Suppressor macrophage (primary cell): ENCODE measurements at places on chromosomes 13 and 19.

- DNase-seq, result peak; percentile 87
Observed at GRCh38 chr13:49495783-49496762, at the start of gene PHF11. Gene PHF11, plus strand, starts transcription at chr13:49495953. Its CDS starts 49 bp downstream, at chr13:49496002.

DNA sequence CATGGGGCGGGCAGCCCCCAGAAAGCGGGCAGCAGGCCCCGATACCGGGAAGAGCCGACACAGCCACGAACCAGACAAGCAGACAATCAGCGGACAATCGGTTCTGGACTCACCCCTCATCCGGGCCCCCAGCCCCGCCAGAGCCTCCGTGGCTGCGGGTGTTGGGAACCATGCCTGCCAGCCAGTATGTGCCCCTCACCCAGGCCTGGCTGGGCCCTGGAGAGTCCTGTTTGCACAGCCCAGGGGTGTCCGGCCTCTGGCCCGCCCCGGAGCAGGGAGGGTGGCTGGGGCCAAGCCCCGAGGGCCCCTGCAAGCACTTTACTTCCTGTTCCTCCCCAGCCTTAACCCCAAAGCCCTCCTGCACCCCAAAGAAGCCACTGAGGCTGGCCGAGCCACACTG, 7.8 kb downstream of the PODNL1 start:
- DNase-seq, result no peak

DNA sequence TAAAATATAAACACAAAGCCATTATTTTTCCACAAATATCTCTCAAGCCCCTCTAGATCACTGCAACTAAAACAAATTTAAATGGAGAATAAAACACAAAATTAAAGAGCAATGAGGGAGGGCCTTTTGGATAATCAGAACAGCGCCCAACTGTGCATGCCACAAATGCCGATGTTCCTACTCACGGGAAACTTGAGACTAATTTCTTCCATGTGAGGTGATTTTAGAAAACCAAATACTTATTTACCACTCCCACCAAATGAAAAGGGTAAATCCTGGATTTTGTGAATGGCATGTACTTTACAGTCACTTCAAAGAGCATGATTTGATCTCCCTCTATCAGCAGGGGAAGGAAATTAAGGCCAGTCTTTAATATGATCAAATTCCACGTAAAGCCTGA, 74.8 kb downstream of the SLC7A1 start:
- no peak for DNase-seq

- no peak for DNase-seq
Observed at GRCh38 chr13:22061371-22061805, 390.5 kb downstream of the FGF9 start.

DNA sequence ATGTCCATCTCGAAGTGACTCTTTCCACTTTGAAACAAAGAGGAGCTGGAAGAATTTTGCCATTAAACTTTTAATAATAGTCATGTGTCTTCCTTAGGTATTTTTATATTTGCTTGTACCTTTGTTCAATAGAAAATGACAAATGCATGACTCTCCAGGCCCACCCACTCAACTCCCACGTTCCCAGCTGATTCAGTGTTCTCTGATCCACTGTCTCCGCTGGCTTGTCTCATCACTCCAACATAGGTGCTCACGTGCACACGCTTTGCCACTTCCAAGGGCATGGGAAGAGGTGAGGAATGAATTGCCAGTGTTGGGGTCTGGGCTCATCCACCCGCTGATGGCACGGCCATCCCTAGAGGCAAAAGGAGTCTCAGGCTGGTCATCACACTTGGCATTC, 24.5 kb downstream of the RASL11A start:
- no peak for DNase-seq

DNA sequence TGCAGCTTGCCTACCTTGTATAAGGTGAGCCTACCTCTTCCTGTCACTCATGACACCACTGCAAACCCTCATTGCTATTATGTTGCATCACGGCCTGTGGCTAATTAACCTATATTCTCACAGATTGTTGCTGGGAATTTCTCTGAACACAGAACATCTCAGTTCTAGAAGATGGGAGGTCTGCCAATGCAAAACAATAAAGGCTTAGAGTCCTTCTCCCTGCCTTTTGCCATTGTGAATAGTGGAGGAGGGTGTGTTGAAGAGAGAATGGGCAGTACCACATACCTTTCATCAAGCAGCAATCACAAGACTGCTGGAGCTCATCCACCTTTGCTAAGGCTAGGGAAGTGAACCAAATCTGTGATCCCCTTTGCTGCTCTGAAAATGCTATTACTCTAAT, 34.4 kb downstream of the WDFY2 start:
- no peak for DNase-seq

GRCh38 chr13:35449821-35450220, 26.7 kb downstream of the MAB21L1 start:
- DNase-seq, result no peak

GRCh38 chr19:39265321-39265916, 2.8 kb upstream of the IFNL2 start:
- no peak for DNase-seq

DNA sequence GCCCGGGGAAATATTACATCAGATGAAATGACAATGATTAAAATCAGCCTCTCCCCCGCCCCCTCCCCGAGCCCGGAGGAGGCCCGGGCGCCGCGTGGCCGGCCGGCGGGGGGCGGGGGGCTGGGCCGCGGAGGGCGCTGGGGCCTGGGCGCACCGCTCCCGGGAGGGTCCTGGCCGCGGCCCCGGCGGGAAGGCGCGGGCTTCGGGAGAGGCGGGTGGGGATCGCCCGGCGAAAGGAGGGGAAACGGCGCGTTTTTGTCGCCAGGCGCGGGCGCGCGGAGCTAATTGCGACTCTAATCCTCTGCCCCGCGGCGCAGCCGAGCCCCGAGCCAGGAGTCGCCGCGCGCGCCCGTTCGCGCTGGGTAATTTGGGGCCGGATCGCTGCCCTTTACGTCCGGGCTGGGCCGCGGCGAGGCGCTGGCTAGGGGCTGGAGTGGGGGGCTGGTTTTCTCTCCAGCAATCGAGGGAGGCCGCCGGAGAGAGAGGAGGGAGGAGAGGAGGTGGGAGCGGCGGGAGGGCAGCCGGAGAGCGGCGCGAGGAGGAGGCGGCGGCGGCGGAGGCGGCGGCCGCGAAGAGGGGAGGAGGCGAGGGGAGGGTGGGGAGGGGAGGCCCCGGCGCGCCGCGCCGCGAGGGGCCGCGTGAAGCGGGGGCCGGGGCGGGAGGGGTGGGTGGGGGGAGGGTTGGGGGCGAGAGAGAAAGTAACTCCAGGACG, at the start of gene KCTD15:
TSS of gene KCTD15 (plus strand) at position 707 of the 712 bp plus-strand sequence. CDS start 3,585 bp downstream, outside the sequence.
- peak; percentile 65 for DNase-seq

- no peak for DNase-seq
Observed at GRCh38 chr13:43883631-43884030, 3.9 kb downstream of the LACC1 start.

DNA sequence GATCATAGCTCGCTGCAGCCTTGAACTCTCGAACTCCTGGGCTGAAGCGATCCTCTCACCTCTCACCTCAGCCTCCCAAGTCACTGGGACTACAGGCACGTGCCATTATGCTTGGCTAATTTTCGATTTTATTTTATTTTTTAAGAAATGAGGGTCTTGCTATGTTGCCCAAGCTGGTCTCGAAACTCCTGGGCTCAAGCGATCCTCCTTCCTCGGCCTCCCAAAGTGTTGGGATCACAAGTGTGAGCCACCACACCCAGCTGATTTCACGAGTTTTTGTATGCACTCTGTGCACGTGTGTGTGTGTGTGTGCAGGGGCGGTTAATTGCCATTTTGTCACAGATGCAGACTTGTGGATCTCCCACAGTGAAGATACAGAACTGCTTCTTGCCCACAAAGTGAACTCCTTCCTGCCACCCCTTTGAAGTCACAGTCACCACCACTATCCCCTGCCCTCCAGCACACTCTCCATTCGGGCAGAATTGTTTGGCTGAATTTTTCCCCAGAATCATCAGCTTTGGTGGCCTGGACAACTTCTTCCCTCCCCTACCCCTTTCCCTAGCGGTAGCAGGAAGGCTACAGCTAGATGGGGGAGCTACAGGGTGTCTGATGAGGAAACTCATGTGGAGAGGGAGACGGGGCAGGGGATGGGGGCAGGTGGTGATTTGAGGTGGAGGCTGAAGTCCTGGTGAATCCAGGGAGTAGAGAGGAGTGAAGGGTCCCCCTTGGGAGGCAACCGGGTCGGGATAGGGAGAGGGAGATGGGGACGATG, 59.6 kb downstream of the CELF5 start:
- no peak for DNase-seq

DNA sequence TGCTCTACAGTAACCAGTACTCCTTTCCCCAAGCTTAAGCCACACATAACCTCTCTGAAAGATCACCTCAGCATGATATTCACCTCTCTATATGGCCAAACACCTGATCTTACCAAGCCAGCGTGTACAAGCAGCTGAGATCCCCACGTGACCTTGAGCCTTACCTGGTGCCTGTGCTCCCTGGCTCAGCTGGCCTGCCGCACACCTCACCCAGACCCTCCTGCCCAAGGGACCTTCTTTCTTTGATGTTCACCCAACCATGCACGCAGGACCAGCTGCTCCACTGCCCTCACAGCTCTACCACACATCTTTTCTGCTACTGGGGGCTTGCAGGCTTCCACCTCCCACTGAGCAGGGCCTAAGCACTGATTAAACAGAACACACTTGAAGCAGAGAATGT, 9.0 kb downstream of the DHRS12 start:
- no peak for DNase-seq

- DNase-seq, result peak; percentile 39
Observed at GRCh38 chr19:35545855-35546381, 492 bp downstream of the TMEM147 start.

GRCh38 chr19:50565984-50566903, 2.0 kb downstream of the LRRC4B start:
- no peak for DNase-seq

DNA sequence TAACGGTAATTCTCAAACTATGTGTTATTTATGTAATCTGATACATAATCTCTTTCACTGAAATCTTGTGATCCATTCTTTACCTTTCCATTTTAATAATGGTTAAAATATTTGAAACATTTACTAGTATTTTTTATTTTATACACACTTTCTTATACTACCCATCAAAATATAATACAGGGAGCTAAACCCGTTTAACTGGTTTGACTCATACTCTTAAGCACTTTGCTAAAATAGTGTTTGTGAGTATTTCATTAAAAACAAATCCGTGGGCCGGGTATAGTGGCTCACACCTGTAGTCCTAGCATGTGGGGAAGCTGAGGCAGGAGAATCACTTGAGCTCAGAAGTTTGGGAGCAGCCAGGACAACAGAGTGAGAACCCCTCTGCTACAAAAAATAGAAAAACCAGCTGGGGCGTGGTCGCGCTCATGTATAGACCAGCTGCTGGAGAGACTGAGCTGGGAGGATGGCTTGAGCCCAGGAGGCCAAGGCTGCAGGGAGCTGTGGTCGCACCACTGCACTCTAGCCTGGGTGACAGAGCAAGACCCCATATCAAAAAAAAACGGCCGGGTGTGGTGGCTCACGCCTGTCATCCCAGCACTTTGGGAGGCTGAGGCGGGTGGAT, 43.8 kb upstream of the DCUN1D2 start:
- no peak for DNase-seq

DNA sequence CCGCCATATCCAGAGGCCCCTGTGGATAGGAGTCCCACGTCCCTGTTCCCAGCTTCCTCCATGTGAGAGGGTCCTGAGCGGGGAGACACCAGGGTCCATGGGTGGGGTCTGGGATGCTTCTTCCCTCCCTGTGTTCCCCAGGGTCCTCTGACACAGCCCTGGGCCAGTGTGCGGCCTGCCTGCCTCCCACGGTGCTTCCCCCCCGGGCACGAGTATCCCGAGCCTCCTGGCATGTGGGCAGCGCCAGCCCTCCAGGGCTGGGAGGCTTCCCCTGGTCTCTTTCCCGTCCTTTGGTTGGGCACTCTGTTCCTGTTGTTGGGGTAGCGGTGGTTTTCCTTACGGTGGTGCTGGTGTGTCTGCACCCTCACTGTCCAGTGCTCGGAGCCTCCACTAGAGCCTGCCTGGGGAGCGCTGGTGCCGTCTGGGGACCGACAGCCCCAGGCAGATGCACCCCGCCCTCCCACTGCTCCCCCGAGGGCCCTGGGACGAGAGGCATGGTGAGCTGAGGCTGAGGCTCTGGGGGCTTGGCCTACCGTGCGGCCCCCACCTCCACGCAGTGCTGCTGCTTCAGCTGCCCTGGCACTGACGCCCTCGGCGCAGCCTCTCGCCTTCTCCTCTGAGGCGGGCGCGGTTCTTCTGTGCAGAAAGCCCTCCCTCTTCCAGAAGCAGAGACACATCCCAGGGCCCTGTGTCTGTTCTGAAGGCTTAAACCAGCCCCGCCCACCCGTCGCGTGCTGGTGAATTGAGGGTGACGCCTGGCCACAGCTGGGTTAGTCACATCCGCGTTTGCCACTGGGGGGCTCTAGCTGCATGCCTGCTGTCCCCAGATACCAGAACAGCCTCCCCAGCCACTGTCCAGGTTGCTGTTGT, 27.9 kb downstream of the PLEKHJ1 start:
- peak; percentile 36 for DNase-seq

DNA sequence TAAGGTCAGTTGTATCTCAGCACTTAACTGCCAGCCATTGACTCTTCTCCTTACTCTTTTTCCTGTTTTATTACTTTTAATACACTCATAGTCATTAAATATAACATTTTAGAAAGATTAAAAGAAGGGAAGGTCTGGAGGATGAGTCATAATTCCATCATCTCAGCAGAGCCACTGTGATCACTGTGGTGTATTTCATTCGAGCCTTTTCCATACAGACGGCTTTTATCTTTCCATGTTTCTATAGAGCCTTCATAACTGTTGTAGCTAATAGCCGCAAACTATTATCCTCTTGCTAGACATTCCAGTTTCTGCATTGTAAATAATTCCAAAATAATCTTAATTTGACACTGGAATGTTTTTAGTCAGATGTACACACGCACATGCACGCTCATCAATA, 4.7 kb upstream of the FLT1 start:
- DNase-seq, result no peak

GRCh38 chr13:27599845-27600553, 20.3 kb downstream of the LNX2 start:
- DNase-seq, result no peak

GRCh38 chr19:17235300-17235970, 9.4 kb downstream of the OCEL1 start:
- DNase-seq, result peak; percentile 64

DNA sequence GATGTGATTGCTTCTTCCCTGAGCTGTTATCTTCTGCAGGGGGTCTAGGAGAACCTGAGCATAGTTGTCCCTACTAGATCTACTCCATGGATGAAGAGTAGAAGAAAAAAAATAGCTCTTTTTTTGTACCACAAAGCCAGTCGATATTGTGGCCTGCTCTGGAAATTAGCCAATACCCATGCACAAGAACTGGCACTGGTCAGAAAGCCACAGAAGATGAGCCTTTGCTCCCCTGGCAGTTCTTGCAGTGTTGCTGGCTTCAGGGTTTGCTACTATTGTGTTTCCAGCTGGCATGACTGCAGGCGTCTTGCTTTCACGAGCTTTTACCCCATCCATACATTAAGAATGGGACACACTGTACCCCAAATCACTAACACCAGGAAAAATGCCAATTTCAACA, 547.7 kb upstream of the KLF12 start:
- no peak for DNase-seq

- peak; percentile 88 for DNase-seq
Observed at GRCh38 chr19:6970021-6970420, 51.2 kb downstream of the MBD3L2B start.

DNA sequence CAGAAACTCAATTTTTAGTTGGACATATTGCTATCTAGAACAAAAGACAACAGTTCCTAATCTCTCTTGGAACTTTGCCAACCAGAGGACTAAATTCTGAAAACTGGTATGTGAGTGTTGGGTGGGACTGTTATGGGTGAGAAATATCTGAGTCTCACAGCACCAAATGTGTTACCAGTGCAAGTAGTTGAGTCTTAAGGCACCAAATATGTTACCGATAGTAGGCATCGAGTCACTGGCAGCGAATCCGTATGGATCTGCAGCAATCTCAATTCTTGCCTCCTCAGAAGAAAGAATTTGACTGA, 575.2 kb downstream of the DACH1 start:
- no peak for DNase-seq

GRCh38 chr13:20121159-20121525, 39.7 kb downstream of the GJA3 start:
- DNase-seq, result no peak
